Hematopoietic multipotent progenitor cell (in vitro differentiated cells): ENCODE measurements at places on chromosomes 2 and 18.

GRCh38 chr2:126661702-126662500, 5.9 kb downstream of the GYPC start:
- no peak for DNase-seq

- DNase-seq = no peak
Observed at GRCh38 chr2:176189681-176190641, 1.5 kb downstream of the HOXD1 start.

GRCh38 chr18:54772056-54772455, 56.2 kb upstream of the RAB27B start:
- no peak for DNase-seq

GRCh38 chr18:13076886-13077285, 85.7 kb downstream of the CEP192 start:
- DNase-seq = no peak

GRCh38 chr2:156339110-156339847, 6.8 kb upstream of the NR4A2 start:
- no peak for DNase-seq

DNA sequence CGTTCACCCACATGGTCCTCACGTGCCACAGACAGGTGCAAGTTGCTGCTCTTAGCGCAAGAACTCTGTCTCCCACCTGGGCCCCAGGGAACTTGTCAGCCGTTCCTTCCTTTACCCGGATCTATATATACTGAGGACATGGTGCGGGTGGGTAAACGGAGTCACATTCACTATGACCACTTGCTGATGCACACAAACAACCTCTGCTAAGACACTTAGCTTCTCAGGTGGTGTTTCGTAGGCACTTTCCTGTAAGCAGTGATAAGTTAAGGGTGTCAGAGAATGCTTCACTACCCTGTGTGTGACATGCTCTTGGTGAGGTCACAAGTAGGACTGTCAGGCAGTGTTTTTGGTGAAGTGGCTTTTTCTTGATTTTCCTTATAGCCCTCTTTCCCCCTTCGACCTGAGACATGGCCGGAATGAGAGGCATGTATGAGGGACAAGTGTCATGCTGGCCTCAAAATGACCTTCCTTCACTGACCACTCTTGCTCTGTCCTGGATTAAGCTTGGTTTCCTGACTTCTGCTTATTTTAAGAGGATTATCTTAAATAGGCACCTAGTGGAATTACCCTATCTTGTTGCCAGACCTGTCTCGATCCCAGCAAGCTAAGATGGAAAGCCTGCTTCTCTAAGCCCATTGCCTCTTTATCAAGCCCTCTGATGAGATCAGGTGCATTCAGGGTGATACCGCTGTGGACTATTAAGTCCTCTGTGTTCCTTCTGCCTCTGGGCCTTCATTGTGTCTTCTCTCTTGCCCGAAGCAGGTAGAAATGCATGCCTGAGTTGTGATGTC, 97.1 kb upstream of the CELF4 start:
- DNase-seq = no peak
